CD4-positive, alpha-beta T cell treated with Interleukin-6 for 4 hours (primary cell): ENCODE measurements at places on chromosomes 6 and 20.

DNA sequence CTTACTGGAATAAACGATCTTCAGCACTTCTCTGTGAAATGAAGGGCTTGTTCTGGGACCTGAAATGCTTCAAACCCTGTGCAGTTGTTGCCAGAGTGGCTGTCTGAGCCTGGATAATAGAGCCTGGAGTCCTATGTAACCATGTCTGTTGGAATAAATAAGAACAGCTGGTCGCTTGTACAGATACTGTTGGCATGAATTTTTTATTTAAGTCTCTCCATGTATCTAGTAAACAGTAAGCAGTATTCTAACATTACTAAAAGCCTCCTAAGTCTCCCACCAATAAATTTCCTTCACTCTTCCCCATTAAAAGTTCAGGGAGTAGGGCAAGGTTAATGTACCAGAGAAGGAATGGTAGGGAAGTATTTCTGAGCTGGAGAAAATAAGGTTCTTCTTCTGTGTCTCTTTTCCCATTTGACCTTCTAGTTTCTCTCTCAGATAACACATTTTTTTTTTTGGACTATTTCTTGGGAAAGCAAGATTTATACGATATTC is 227.5 kb downstream of the PRL start:
- no peak for DNase-seq

GRCh38 chr20:25541676-25542075 is 43.7 kb downstream of the NINL start:
- no peak for DNase-seq

DNA sequence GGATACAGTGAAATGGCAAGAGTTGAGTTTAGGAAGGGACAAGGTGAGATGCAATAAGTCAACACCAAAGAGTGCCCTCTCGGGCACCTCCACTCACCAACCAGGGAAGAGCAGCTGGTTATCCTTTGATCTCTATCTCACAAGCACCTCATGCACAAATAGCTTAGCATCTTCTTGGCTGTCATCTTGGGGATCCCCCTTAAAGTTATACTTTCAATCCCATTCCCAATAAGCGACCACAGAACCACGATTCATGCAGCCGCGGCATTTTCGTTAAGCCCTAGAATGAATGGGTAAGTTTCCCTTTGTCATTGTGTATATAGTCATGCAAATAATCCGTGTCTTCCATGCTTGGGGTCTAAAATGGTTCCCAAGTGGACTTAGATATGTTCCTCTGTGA is 73.5 kb downstream of the ADTRP start:
- no peak for DNase-seq

DNA sequence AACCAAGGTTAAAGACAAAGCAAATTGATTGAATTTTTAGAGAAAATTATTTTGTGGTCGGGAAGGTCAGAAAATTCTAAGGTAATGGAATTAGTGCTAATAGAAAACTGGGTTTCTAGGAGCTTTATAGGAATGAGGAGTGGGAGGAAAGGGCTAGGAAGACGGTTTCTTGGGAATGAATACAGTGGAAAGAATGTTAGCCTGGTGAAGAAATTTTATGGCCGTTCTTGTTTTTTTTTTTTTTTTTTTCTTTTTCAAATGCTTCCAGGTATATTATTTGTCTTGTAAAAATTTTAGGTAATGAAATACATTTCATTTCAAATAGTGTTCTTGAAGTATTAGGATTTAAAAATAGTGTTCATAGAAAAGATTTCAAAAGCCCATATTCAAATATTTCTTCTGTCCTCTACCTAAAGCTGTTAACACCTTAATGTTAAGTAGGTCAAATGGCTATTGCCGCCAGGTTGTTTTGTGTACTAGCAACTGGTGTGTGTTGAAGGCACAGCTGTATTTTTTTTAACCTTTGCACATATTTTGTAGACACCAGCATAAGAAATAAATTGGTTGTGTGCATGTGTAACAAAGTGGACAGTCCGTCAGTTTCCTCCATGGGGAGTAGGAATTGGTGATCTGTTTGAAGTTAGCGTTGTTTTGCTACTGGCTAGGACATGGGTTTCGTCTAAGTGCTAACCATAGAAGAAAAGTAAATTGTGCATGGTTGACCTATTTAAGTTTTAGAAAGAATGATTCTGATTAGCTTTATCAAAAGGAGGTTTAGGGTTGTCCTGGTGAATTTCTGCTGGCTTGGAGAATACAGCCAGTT is 32.3 kb downstream of the AFDN start:
- DNase-seq, result no peak

GRCh38 chr6:168862346-168862980 is 391.2 kb downstream of the THBS2 start:
- DNase-seq, result no peak

GRCh38 chr6:25417046-25417605 is 138.0 kb downstream of the CARMIL1 start:
- no peak for DNase-seq

- DNase-seq, result no peak
These were observed 22.1 kb upstream of the ZNF76 start for GRCh38 chr6:35237476-35237875.

GRCh38 chr20:63517376-63518309 is 2.9 kb upstream of the PPDPF start:
- no peak for DNase-seq
